ENCODE measurements at places on chromosomes 1 and 21. TPM values are rescaled to one million over a fixed set of nuclear protein-coding genes. Genes with fewer than 3 reads are reported as not detected.

HES3 gene
- not detected for total RNA-seq

RIPPLY3 gene
- 11.4 TPM for total RNA-seq

TMPRSS15 gene
- total RNA-seq: 0.12 TPM

ADAM30 gene
- not detected for total RNA-seq

CGN gene
- total RNA-seq: 20.1 TPM

SPRR2E gene
- not detected for total RNA-seq

ARHGAP30 gene
- total RNA-seq: 0.55 TPM

CCDC181 gene
- not detected for total RNA-seq

LORICRIN gene
- total RNA-seq: not detected

PGLYRP4 gene
- not detected for total RNA-seq

FCRL1 gene
- not detected for total RNA-seq

YOD1 gene
- total RNA-seq: 54.0 TPM

SRGAP2C gene
- total RNA-seq: 7.6 TPM

OR2L3 gene
- not detected for total RNA-seq

AVPR1B gene
- total RNA-seq: 0.22 TPM

S100A3 gene
- 4.6 TPM for total RNA-seq

CD2 gene
- not detected for total RNA-seq

PRAMEF6 gene
- total RNA-seq: not detected

MYOG gene
- total RNA-seq: not detected

GPR153 gene
- total RNA-seq: 113 TPM

IL23R gene
- total RNA-seq: not detected

HTR6 gene
- total RNA-seq: not detected

FBLIM1 gene
- 74.1 TPM for total RNA-seq

PGBD5 gene
- total RNA-seq: under 0.01 TPM

SNIP1 gene
- total RNA-seq: 36.0 TPM

CD52 gene
- total RNA-seq: not detected

MAP1LC3C gene
- total RNA-seq: not detected

CFAP107 gene
- total RNA-seq: not detected

CACHD1 gene
- 6.6 TPM for total RNA-seq

PTTG1IP gene
- total RNA-seq: 330 TPM

DYNLT5 gene
- not detected for total RNA-seq

MANEAL gene
- 47.6 TPM for total RNA-seq

TYW3 gene
- 14.1 TPM for total RNA-seq

GJA8 gene
- not detected for total RNA-seq

CLCNKA gene
- total RNA-seq: not detected

RAB25 gene
- total RNA-seq: 18.1 TPM

HHIPL2 gene
- total RNA-seq: 1.2 TPM

FNDC10 gene
- 7.9 TPM for total RNA-seq

CSMD2 gene
- not detected for total RNA-seq

CDCA8 gene
- 31.8 TPM for total RNA-seq

S100A2 gene
- 373 TPM for total RNA-seq

CCDC17 gene
- 1.9 TPM for total RNA-seq

AGTRAP gene
- 73.5 TPM for total RNA-seq

TTC22 gene
- 21.8 TPM for total RNA-seq

ACTL8 gene
- not detected for total RNA-seq

RGSL1 gene
- total RNA-seq: not detected

LIPI gene
- total RNA-seq: not detected

TSSK3 gene
- total RNA-seq: not detected

ZNF697 gene
- total RNA-seq: 3.9 TPM

RHBDL2 gene
- 10.0 TPM for total RNA-seq

A3GALT2 gene
- not detected for total RNA-seq

ZNHIT6 gene
- total RNA-seq: 18.3 TPM

TEX38 gene
- not detected for total RNA-seq

FAM163A gene
- not detected for total RNA-seq

HRNR gene
- not detected for total RNA-seq
